ENCODE measurements at places on chromosomes 13 and 19. TPM values are rescaled to one million over a fixed set of nuclear protein-coding genes. Genes with fewer than 3 reads are reported as not detected.

The DUS3L gene
- total RNA-seq = 17.1 TPM

- no peak for DNase-seq
Observed at GRCh38 chr19:51430221-51430620, 12.8 kb upstream of the SIGLEC10 start.

DNA sequence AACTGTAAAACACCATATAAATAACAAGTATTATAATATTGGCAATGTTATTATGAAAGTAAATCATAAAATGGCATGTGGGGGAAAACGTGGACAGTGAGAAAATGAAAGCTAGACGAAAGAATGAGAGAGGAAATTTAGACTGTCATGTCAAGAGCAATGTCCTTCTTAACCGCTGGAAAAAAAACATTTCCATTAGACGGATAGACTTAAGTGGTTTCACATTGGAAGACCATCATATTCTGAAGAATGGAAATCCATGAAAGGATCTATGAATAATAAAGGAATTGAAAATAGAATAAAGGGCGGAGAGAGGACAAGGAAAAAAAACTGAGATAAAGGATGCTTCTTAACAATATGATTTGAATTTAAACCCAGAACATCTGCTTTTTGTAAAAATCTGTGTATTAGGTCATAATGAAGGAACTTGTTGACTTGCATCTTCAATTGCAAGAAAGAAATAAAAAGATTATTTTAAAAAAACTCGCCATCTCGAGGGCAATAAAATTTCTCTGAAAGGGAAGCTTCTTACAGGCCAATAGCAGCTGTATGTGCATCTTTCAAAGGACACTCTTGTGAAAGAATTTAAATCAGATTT lies 90.6 kb downstream of the SPRY2 start:
- no peak for DNase-seq

The AMER2 gene
- not detected for total RNA-seq

- no peak for DNase-seq
Observed at GRCh38 chr19:3944018-3944721, 11.3 kb downstream of the NMRK2 start.

The ZSCAN5B gene
- not detected for total RNA-seq

GRCh38 chr13:78382491-78382890 lies 220.9 kb downstream of the POU4F1 start:
- DNase-seq = peak; percentile 39

DNA sequence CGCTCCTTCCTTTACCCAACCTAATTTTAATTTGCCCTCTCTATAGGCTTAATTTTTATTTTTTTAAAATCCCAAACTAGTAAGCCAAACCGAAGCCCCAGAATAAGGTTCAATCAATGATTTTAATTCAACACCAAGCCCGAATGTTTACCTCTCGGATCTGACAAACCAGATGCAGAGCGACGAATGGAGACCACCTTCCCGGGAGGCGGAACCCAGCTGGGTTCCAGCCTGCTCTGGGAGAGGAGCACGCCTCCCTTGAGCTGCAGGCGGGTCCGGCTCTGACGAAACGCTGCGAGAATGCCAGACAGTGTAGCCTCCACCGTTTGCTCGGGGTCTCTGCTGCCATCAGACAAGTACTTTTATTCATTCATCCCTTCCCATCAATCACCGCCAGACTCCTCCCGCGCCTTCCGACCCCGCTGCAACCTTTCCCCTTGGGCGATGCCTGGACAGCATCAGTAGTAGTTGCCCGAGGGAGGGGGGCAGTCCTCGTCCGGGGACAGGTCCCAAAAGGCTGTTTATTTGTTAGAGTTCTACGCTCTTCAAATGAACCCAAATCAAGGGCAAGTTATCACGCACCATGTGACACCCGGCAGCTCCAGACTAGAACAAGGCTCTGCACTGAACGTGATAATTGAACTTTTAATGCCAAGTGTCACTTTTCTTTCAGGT lies 752 bp upstream of the EDNRB start:
- DNase-seq = peak; percentile 89

DNA sequence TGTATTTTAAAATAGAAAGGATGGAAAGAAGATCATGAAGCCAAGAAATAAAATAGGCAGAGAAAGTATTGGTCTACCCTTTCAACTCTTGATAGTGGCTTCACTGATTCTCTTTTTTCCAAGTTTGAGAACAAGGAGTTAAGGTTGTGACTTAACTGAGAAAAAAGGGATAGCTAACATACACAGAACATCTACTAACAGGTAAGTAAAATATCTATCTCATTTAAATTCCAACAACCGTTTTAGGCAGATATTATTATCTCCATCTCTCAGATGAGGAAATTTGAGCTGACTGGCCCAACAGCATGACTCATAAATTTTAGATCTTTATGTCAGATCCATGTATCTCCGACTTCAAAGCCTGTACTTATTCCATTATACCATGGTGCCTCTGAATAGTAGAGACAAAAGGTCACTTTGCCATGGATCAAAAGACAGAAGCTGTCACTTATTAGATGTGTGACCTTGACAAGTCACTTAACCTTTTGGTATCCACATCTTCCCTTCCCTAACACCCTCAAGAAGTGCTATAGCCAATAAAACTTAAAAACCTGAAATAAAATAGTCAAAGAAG lies 152.1 kb downstream of the DACH1 start:
- no peak for DNase-seq

DNA sequence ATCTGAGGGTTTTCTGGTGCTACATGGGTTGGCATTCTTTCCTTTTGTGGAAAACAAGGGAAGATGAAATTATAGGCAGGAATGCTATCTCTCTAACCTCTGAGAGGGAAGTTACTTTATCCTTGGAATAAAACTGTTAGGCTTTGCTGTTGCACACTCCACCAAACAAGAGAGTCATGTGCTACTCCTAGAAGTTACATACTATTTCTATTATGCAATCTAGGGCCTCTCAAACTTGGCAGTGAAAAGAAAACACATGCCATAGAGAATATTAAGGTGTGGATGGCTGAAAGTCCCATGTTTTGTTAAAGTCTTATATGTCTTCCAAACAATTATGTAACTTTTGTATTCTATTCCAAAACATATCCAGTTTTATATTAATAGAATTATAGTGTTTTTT lies 367.9 kb downstream of the SLC7A1 start:
- no peak for DNase-seq

The ADGRE3 gene
- total RNA-seq = not detected

- DNase-seq = no peak
Observed at GRCh38 chr19:3033595-3034405, 4.7 kb upstream of the TLE2 start.

The FXYD3 gene
- 5.7 TPM for total RNA-seq

The ZNF536 gene
- total RNA-seq = 2.5 TPM

The COX6B2 gene
- not detected for total RNA-seq

The FFAR2 gene
- total RNA-seq = 0.28 TPM

The MTUS2 gene
- 25.9 TPM for total RNA-seq

DNA sequence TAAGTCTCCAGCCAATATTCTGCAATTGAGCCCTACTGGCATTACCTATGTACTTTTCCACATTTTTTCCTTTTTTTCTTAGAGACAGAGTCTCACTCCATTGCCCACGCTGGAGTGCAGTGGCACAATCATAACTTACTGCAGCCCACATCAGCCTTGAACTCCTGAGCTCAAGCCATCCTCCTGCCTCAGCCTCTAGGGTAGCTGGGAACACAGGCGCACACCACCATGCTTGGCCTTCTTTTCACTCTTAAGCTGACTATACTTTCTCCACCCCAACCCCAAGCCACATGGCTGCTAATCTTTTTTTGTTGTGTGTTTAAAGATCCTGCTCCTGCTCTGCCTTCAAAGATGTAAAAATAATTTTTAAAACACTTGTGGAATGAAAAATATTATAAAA lies 1.6 kb upstream of the LATS2 start:
- no peak for DNase-seq

The CERS1 gene
- total RNA-seq = 1.3 TPM

DNA sequence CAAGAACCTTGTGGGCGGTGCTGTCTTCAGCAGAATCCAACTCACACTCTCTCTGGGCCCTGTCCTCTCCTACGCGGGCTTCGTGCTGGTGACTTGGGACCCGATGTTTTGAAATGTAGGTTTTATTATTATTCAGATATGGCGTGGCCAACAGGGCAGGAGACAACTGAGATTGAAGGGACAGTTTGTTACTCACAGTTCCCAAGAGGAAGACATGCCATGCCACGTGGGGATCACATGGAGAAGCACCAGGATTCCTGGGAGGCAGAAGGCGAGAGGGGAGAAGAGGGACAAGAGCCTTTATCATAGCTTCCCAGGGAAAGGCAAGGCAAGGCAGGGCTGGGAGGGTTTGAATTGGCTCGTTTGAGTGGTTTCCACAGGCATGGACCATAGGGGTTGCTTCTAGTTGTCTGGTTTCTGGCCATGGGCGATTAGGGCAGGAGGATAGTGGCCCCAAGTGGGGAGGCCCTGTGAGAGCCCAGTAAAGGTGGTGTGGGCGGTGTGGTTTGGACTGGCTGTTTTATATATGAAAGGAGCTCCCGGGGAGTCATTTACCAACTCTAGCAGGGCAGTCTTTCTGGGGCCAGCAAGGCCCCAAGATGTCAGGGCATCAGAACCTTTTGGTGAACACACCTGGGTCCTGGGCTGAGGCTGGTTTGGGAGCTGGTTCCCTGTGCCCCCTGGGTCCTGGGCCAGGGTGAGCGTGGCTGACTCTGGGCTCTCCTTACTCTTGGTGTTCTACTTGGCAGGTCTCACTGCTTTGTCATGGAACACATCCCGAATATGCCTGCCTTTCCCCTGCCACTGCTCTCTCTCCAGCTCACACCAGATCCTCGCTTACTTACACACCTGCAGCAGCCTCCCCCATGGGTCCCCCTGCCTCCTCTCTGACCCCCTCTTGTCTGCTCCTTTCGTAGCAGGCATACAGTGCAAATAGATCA lies 94.0 kb upstream of the ZNF536 start:
- DNase-seq = no peak

GRCh38 chr13:109665781-109666249 lies 120.6 kb downstream of the IRS2 start:
- no peak for DNase-seq

The NOTCH3 gene
- total RNA-seq = 22.1 TPM

The CEACAM20 gene
- total RNA-seq = not detected

The PSG4 gene
- total RNA-seq = not detected

- no peak for DNase-seq
Observed at GRCh38 chr19:10848230-10848856, at the start of gene C19orf38. Gene C19orf38, plus strand, starts transcription at chr19:10848415. Its CDS starts 94 bp downstream, at chr19:10848509.

The SLC6A16 gene
- total RNA-seq = 1.3 TPM

DNA sequence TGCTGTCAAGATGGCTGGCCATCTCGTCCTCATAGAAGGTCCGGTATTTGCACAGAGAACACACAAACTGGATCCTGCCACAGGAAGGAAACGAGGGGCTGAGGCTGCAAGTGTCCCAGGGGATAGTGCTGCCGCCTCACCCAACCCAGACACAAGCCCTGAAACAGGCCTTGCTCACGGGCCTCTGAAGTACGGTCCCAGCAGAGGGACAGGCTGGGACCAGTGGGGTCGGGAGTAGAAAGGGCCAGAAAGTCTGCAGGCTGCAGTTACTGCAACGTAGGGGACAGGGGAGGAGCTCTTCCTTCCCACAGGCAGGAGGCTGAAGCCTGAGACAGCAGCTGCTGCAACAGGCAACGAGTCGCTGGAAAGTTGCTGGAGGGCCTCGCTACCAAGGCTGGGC lies 18.2 kb upstream of the AKAP8 start:
- no peak for DNase-seq

DNA sequence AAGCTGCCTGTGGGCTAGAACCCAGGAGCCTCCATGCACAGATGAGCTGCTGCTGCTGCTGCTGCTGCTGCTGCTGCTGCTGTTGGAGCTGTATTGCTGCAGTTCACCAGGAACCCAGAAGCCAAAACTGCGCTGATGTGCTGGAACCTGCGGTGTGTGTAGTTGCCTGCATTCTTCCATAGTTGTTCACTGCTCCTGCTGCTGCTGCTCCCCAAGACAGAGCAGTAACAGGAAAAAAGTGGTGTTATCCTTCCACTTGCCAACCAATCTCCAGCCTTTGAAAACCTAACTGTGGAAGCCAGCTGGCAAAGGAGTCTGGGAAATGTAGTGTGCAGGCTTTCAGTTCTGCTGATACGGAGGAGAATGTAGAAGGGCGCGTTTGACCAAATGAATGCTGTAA lies 37.9 kb downstream of the ARHGAP35 start:
- no peak for DNase-seq

DNA sequence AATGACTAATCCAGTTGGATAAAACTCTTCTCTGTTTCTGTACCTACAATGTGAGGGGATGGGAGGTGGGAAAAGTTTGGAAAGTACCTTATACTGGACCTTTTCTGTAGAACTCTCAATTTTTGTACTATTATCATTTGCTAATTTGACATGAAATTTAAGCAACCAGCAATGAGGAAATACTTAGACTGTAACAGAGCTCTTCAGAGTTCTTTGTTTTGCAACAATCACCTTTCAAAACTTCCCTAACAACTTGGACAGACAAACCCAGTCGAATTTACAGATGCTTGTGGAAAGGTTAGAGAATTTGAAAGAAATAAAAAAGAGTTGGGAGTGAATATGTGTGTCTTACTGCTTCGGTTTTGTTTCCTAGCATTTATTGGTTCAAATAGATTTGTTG lies 16.8 kb downstream of the KBTBD7 start:
- DNase-seq = no peak

DNA sequence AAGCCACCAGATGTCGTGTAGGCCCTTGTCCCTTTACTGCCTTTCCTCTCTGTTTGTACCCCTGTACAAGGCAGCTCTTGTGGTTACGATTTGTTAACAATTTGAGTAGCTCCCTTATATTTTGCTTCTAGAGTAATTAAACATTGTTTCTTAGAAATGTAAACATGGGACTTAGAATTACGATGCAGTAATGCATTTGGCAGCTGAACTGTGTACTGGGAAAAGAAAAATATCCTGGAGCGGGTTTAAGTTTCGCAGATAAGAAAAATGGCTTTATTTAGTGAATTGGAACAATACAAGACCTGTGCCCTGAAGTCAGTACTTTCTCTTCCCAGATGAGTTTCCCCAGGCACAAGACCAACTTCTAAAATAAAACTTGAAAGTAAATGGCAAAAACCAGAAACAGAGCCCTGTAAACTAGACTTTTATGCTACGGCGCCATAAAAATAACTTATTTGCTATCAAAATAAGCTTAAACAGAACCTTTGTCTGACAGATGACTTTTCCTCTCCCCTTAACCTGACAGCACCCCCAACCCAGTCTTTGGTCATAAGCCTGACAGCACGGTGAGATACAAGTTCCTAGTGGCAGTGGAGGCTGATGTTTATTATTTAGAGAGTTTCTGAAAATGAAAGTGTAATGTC lies 63.0 kb downstream of the LRCH1 start:
- no peak for DNase-seq

The HS6ST3 gene
- 0.64 TPM for total RNA-seq

GRCh38 chr19:19064811-19065745 lies 1.3 kb downstream of the SLC25A42 start:
- DNase-seq = peak; percentile 68

- no peak for DNase-seq
Observed at GRCh38 chr13:51738226-51738905, 65.6 kb downstream of the DHRS12 start.

The DZIP1 gene
- 6.9 TPM for total RNA-seq

DNA sequence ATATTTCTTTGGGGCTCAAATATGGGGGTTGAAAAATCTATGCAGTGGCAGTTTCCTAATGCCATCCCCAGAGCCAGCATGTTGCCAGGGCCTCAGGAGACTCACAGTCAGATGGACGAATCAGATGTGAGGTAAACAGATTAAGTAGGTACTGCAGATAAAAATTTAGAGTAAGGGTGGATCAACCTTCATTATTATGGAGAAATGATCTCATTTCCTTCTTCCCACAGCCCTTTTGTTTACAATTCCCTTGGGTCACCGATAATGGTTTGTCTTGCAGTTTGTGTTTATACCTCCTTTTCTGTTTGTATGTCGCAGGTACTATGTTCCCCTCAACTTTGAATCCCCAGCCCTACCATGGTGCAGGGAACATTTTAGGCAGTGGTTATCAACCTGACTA lies 20.0 kb downstream of the DIAPH3 start:
- no peak for DNase-seq
